ENCODE measurements at places on chromosomes 1 and 21. TPM values are rescaled to one million over a fixed set of nuclear protein-coding genes. Genes with fewer than 3 reads are reported as not detected.

DNA sequence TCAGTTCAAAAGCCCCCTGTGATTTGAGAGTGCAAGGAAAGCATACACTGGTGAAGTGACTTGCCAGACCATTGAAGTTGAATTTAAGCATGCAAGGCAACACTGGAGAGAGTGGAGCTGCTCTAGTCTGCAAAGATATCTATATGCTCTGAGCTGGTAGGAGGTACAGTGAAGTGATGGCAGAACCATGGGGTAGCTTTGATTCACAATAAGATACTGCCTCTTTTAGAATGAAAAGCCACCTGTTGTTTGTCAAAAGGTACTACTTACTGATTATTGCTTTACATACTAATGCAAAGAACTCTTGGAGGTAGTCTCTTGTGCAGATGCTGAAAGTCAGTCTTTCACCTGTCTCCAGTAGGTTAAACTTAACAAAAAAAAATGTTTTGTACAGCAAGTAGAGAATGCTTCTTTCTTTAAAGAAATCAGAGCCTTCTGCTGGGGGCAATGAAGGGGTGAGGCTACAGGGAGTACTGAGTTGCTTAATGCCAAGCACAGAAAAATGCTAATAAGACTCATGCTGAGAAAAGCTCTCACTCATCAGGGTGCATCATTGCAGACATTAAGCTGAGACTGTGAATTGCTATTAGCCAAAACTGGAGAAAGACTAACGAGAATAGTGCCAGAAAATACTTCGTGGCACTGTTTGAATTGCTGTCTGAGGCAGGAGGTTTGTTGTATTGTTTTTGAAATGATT, 1150.5 kb upstream of the TMPRSS15 start:
- no peak for DNase-seq

DNA sequence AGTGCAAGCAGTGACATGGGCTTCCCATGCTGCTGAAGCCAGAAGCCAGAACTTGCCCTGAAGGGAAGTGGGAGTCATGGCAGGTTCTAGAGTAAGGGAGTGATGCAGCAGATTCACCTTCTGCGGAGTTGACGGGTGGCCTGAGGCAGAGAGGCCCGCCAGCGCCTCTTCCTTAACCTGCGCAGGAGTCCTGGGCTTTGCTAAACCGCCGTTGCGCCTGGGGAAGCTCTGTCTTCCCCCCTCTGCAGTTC, 67.3 kb downstream of the OBSCN start:
- no peak for DNase-seq

- no peak for DNase-seq
Observed at GRCh38 chr21:29238053-29238966, 60.4 kb upstream of the BACH1 start.

- DNase-seq = no peak
Observed at GRCh38 chr21:42754270-42754933, 101.0 kb downstream of the PDE9A start.

DNA sequence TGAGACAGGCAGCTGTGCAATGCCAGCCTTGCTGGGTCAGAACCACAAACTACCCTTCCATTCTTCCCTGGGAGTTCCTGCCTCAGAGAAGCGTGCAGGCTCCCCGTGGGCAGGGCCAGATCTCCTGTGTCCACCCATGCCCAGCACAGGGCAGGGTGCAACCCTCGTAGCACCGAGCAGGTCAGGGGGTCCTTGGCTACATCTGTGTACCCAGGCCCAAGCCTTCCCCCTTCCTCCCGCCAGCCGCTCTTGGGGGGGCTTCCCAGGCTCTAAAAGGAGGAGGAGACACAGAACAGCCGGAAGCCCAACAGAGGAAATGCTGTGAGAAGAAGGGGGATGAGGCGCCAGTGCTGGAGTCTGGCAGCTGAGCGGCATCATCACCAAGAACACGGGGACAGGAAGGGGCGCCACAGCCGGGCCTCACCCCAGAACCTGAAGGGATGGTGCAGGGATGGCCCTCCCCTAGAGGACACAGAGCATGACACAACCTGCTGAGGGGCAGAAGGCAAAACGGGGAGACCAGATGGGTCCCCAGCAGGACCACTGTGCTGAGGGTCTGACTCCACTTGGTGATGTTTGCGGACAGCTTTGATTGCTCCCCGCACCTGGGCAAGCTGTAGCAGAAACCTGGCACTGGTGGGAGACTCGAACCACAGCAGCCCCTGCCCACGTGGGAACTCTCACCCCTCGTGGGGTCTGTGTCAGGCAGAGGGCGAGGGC, 233.2 kb downstream of the NPHP4 start:
- no peak for DNase-seq

DNA sequence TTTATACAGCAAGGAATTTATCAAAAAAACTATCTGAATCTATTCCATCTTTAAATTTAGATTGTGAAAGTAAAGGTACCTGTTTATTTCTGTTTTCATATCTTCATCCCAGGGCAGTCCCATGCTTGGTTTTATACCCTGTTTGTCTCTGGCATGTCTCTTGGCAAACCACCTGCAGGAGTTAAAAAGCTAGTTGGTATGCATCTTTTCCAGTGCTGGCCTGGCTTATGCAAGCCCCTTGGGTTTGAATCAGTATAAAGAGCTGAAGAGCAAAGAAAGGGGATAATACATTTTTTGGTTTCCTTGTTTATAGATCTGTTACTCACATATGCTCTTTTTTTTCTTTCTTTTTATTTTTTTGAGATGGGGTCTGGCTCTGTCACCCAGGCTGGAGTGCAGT, 37.8 kb downstream of the LRRC8C start:
- DNase-seq = no peak

DNA sequence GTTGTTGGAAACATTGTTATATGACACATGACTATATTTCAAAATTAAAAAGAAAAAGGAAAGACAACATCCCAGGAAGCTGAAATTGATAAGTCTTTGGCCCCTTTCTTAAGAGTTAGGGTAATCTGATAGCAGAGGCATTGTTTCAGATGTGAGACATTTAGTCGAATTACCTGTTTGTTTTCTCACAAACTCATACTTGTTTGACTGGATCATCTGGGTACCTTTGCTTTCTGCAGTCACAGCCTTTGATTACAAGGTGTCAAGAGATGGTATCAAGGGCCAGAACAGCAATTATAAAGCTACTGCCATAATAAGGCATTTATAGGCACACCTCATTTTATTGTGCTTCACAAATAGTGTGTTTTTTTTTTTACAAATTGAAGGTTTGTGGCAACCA, 136.3 kb downstream of the DUSP10 start:
- DNase-seq = no peak

GRCh38 chr1:175678471-175678870, 64.9 kb downstream of the TNR start:
- DNase-seq = no peak

DNA sequence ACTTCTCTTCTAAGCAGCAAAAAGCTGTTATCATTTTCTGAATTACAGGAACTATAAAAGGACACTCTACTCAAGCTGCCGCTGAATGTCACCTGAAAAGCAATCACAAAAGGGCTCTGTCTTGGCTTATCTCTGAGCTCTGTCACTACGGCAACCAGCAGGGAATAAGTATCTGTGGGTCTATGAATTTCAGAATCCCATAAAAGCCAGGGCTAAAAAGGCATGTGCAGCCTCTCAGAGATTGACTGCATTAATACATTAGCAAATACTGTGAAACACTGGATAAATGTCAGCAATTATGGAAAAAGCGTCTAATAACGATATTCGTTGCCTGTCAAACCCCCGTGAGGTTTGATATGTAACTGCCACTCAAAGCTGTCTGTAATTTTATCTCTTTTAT, 210.2 kb upstream of the DMRTA2 start:
- DNase-seq = no peak

- no peak for DNase-seq
Observed at GRCh38 chr1:212289262-212290077, 4.3 kb downstream of the PPP2R5A start.

DNA sequence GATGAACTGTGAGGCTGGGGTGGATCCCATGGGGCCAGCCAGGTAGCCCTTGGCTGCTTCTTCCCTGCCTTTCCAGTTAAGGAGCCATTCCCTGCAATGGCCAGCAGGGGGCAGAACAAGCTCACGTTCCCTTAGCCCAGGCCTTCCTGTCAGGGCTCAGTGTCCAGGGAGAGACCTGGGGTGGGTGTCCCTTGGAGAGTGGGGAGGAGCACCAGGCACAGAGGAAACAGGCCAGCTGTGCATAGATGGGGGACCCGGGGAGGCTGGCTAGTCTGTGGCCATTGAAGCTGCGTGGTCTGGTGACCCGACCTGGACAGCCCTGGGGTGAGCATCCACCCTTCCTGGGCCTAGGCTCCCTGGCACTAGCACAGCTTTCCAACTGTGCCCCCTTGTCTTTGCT, 13.2 kb upstream of the EPS8L3 start:
- DNase-seq = peak; percentile 86

DNA sequence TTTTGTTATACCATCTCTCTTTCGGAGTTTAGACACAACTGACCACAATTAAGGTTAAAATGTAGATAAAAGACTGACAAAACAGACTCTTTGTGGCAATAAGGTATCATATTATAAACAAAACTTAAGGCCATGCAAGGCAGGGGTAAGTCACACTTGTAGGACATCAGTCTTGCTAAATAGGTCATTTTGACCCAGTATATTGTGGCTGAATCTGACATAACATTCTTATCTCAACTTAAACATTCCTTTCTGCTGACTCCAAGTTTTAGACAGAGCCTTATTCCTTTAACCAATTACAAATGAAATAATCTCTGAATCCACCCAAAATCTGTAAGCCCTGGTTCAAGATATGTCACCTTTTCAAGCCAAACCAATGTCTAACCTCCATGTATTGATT, 733.4 kb upstream of the B3GALT2 start:
- DNase-seq = no peak

GRCh38 chr1:20712215-20712577, 5.6 kb downstream of the KIF17 start:
- no peak for DNase-seq

DNA sequence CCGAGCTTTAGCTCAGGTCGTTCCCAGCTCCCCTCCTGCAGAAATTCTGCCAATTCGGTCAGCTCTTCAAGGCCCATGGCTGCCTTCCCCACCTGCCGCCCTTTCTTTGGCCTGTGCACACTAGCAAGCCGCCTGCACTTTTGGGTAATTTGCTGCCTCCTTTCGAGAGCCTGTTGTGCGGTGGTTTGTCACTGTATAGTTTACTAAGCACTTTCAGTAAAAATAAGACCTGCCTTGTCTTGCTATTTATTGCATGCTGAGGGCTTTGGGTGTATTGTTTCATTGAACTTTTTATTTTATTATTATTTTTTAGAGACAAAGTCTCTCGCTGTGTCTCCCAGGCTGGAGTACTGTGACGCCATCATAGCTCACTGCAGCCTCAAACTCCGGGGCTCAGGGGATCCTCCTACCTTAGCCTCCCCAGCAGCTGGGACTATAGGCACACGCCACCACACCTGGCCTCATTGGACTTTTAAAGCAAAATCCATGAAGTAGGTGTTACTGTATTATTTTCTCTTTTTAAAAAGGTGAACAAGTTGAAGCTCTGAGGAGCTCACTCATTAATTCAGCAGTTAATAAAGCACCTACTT, 1.1 kb upstream of the FABP3 start:
- no peak for DNase-seq

GRCh38 chr1:180123463-180123936, 31.2 kb upstream of the QSOX1 start:
- no peak for DNase-seq

DNA sequence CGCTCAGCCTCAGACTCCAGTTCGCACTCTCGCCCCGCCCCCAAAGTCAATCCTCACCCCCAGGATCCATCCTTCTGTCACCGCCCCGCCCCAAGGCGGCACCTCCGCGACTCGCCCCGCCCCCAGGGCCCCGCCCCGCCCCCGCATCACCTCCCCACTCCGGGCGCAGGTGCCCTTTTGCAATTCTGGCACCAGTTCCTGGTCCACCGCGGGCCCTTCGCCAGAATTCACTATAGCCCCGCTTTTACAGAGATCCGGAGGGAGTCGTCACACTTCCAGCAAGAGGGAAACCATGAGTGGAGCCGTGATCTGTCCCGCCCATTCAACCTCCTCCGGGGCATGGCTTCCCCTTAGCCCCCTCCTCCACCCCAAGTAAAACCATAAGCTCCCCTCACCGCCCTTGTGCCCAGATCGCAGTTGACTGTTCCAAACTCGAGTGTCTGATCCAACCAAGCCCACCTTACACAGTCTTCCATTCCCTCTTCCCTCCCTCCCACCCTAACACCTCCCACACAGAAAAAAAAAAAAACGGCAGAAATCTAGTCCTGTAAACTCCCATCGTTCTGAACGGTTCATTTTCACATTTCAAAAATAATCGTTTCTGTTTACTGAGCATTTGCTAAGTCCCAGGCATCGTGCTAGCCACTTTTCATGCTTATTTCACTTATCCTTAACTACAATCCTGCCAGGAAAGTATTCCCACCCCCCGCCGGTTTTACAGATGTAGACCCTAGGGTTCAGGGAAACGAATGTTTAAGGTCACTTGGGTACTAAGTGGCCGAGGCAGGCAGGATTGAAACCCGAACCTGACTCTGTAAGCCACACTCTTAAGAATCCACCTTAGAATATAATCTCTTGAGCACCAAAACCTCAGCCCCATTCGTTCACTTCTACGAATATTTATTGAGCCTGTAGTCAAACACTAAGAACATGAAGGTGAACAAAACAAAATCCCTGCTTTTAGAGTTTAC, 1.3 kb upstream of the DNAJC16 start:
- DNase-seq = no peak

GRCh38 chr1:212313616-212314015, 28.4 kb downstream of the PPP2R5A start:
- peak; percentile 73 for DNase-seq

GRCh38 chr21:24428591-24429199, 1178.6 kb downstream of the MRPL39 start:
- DNase-seq = no peak

DNA sequence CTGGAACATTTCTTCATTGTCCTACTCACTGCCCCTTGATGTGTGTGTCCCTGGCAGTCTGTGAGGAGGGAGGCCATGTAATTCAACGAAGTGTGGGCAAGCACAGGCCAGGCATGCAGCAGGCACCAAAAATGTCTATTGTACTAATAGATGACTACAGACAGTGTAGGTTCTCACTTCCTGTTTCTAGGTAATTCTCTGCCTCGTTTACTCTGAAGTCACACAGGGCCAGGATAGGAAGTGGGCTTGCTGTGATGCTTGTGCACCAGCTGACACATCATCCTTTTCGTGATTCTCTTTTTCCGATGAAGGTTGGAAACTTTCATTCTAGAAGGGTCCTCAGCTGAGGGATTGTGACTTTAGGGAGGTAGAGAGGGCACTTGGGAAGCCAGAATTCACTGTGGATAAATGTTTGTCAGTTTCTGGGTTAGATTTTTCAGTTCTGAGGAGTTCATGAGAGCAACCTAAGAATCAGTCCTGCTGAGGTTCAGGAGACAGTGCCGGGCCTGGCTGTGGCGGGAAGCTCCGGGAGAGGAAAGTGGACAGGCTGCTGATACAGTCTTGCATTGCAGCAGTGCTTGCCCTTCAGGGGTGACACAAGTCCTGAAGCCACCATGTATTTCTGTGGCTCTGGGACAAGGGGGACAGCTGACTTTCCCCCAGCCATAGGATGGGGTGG, 4.3 kb upstream of the CSF1 start:
- no peak for DNase-seq

Gene THEM5
- not detected for total RNA-seq

Gene IL22RA1
- not detected for total RNA-seq

Gene RNF19B
- total RNA-seq = 23.4 TPM

Data from myocyte (in vitro differentiated cells).